ENCODE measurements at places on chromosomes 13 and 19. TPM values are rescaled to one million over a fixed set of nuclear protein-coding genes. Genes with fewer than 3 reads are reported as not detected.

RDH8 gene
- total RNA-seq: 0.27 TPM

TRAPPC2B gene
- total RNA-seq: 16.7 TPM

PCDH9 gene
- 6.0 TPM for total RNA-seq

SCEL gene
- 0.76 TPM for total RNA-seq

CYP2A6 gene
- total RNA-seq: not detected

CTXN1 gene
- 21.1 TPM for total RNA-seq

FCER2 gene
- total RNA-seq: not detected

CEACAM16 gene
- total RNA-seq: not detected

NKG7 gene
- total RNA-seq: not detected

SLC10A2 gene
- total RNA-seq: not detected

BLOC1S3 gene
- 17.6 TPM for total RNA-seq

ZNF772 gene
- 1.4 TPM for total RNA-seq

TPRX2 gene
- not detected for total RNA-seq

SIGLEC8 gene
- total RNA-seq: not detected

NLRP4 gene
- not detected for total RNA-seq

LGALS4 gene
- total RNA-seq: 1.8 TPM

BRME1 gene
- total RNA-seq: 0.37 TPM

SLC7A10 gene
- 0.15 TPM for total RNA-seq

DENND1C gene
- 0.11 TPM for total RNA-seq

VSIG10L gene
- 10.9 TPM for total RNA-seq

SELENOW gene
- 150 TPM for total RNA-seq

ATP4A gene
- total RNA-seq: not detected

ZNF264 gene
- 7.4 TPM for total RNA-seq

CD209 gene
- not detected for total RNA-seq

OR7C1 gene
- total RNA-seq: not detected

PIBF1 gene
- 5.0 TPM for total RNA-seq

PALM3 gene
- total RNA-seq: 2.4 TPM

ZNF726 gene
- total RNA-seq: 1.0 TPM

GPC6 gene
- total RNA-seq: 5.4 TPM

ZNF93 gene
- total RNA-seq: not detected

ZNF575 gene
- total RNA-seq: 1.6 TPM

TMEM150B gene
- not detected for total RNA-seq

URAD gene
- not detected for total RNA-seq

PRKD2 gene
- 22.0 TPM for total RNA-seq

PDX1 gene
- total RNA-seq: 0.08 TPM

ZNF628 gene
- 7.2 TPM for total RNA-seq

CYP2A13 gene
- not detected for total RNA-seq

TUBB4A gene
- total RNA-seq: 7.2 TPM

CLDND2 gene
- 12.5 TPM for total RNA-seq

MIR17HG gene
- total RNA-seq: 1.7 TPM

Data from A549 treated with GW870086 at 1 μM for 4 hours (cell line).